ENCODE measurements at places on chromosomes 3 and 15.

DNA sequence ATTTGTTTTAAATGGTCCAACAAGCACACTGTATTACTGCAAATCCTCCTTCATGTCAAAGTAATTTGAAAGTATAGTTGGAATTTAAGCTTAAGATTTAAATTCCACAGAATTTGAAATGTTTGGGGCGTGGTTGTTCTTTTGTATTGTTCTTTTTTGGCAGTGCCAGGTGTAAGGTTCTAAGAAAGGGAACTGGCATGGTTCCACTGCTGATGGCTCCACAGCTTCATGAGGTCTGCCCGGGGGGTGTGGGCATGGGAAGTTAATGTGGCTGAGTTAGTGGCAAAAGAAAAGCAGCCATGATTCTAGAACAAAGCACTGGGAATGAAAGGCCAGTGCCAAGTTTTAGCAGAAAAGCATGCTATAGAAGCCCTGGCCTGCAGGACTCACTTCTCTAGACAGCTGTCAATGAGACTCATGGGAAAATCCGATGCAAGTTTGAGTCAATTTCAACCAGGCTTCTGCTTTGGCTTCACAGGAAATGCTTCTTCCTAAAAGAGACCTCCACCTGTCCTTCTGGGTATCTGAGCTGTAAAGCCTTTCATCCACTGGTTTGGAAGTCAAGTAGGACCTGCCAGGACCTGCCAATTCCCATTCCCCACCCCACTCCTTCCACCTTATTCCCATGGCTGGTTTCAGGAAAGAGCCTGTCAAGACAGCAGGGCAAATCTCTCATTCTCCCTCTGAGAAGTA lies 18.9 kb downstream of the CDCP1 start:
- no peak for DNase-seq

DNA sequence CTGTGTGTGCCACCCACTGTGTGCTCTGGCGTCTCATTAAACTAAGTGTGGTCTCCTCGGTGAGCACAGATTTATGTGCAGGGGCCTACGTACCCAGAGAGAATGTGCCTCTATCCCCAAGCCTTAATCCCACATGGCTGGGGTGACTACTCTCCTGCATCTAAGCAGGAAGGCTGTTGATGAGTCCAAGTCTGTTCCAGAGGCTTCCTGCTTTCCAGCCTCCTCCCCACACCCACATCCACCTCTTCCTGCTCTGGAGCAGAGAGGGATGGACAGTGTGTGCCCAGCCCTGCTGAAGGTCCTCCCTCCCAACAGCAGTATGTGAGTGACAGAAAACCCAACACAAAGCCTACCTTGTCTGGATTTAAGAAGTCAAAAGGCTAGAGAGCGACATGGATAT lies 38.8 kb upstream of the BCL2L10 start:
- no peak for DNase-seq

- peak; percentile 31 for DNase-seq
These were observed 222.4 kb downstream of the CPNE4 start for GRCh38 chr3:131812433-131812832.

- DNase-seq: no peak
These were observed 138.5 kb downstream of the ALCAM start for GRCh38 chr3:105505170-105505569.

GRCh38 chr3:149363053-149363452 lies 14.4 kb downstream of the TM4SF1 start:
- peak; percentile 70 for DNase-seq

DNA sequence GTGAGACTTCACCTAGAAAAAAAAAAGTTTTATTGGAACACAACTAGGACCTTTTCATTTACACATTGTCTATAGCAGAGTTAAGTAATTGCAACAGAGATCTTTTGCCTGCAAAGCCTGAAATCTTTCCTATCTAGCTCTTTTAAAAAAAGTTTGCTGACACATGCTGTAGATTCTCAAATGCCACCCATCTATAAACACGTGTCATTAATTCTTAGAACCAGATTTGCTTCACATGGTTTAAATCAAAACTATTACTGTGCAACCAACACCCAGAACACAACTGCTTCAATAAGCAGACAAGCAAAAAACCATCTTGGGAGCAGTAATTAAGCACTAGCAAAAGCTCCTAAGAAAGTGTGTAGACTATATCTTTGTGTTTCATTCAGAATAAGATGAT lies 55.0 kb downstream of the OXSM start:
- DNase-seq: no peak

DNA sequence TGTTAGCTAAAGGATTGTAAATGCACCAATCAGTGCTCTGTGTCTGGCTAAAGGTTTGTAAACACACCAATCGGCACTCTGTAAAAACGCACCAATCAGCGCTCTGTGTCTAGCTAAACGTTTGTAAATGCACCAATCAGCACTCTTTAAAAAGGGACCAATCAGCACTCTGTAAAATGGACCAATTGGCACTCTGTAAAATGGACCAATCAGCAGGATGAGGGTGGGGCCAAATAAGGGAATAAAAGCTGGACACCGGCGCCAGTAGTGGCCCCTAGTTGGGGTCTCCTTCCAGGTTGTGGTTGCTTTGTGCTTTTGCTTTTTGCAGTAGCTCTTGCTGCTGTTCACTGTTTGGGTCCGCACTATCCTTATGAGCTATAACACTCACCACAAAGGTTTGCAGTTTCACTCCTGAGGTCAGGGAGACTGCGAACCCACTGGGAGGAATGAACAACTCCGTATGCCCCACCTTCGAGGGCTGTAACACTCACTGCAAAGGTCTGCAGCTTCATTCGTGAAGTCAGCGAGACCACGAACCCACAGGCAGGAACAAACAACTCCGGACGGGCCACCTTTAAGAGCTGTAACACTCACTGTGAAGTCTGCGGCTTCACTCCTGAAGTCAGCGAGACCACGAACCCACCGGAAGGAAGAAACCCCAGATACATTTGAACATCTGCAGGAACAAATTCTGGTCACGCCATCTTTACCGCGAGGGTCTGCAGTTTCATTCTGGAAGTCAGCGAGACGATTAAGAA lies 1.1 kb upstream of the SUCLG2 start:
- no peak for DNase-seq

GRCh38 chr3:25633919-25634318 lies 30.8 kb downstream of the TOP2B start:
- DNase-seq: no peak

DNA sequence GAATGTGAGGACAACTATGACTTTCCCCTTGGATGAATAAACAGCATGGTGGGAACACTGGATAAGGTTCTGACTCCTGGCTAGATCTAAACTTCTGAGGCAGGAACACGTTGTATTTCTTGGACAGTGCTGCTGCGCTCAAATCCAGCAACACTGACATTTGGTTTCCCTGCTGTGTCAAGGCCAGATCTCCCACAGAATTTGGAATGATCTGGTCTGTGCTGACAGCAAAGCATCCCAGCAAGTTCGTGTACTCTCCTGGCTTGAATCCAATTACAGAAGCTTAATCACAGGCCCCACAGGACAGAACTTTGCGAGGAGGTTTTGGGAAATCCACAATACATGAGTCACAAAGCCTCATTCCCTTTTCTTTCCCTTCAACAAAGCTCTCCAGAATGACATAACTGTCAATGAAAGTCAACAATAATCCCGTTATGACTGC lies 92.5 kb downstream of the ADAMTS9 start:
- DNase-seq: peak; percentile 91

Measured in AG10803 (cell line).